ENCODE measurements at places on chromosomes 6 and 20.

GRCh38 chr20:57616143-57616951, 3.9 kb downstream of the ZBP1 start:
- DNase-seq, result peak; percentile 31

DNA sequence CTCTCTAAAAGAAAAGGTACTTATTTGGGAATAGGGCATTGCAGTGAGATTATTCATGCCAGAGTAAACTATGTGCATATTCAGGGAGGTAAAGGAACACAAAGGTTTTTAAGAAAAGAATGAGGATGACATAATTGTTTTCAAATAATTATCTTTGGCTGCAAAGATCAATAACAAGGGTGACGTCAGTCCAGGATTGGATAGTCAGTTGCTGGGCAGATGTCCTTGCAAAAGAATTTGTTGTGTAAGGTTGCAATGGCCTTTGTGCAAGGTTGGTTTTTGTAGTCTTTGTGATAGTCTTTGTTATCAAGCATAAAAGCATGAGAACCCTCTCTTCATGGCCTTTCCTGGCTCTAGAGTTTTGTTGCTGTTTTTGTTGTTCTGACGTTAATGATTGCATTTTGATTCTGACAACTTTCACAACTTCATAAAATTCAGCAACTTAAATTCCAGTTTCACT, 17.7 kb downstream of the LOC128125822 start:
- DNase-seq, result no peak

DNA sequence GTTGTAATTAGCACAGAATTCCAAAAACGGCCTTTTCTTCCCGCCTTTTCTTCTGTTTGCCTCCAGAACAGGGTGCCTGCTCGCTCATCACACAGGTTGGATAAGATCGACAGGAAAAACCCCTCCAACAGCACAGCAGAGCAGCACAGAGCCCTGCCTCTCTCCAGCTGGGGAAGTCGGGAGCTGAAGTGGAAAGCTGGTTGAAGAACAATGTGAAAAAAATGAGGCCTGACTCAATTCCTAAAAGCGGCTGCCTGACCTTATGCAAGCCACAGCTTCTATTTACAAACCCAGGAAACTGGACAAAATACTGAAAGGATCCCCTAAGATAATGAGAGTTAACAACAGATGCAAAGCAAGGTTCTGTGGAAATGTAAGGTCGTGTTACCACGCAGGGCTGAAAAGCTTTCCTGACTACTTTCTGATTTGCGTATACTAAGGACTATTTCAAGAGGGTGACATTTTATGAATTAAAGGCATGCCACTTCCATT, 116.9 kb downstream of the TTLL2 start:
- DNase-seq, result no peak

- DNase-seq, result no peak
Observed at GRCh38 chr6:24517659-24518543, 23.1 kb downstream of the ALDH5A1 start.

GRCh38 chr20:43863330-43863729, 51.3 kb upstream of the TOX2 start:
- DNase-seq, result no peak

DNA sequence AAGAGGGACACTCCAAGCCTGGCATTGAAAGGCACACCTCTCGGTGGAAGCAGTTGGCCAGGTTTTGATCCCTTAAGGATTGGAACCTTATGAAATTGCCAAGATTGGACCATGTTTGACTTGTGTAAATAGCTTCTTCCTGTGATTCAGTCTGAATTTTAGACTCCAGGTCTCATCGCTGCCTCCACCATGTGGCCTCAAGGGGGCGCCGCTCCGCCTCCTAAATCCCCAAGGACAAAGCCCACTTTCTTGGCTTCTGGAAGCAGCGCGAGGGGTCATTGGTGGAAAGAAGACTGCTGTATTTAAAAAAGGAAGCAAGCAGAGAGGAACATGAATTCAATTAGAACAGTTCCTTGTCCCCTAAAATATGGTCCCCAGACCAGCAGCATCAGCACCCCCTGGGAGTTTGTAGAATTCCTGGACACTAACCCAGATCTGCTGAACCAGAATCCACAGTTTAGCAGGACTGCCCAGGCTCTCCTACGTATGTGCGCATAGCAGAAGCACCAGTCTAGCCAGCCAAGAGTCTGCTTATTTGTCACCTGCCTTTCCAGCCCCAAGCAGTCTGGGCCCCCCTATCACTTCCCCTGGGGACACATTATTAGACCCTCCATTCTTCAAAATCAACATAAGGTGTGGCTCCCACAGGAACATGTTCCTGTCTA, 108.5 kb downstream of the LY86 start:
- DNase-seq, result peak; percentile 88

DNA sequence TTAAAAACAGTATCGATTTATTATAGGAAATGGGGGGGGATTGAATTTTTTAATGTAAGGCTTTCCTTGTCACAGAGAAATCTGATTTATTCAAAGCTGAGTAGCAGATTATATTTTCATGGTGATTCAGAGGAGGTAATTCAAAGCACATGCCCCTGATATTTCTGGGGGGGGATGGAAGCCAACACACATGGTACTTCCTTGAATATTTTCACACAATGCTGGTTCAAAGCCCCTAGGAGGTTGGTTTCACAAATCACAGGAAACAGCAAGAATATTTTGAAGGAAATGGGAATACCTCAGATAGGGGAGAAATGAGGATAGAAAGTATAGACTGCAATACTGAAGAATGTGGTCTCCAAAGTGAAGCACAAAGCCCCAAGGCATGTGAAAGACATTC, 98.8 kb downstream of the RTN4IP1 start:
- no peak for DNase-seq

- no peak for DNase-seq
Observed at GRCh38 chr6:87289571-87289970, 32.8 kb upstream of the SMIM8 start.

GRCh38 chr20:25178563-25179438, 16.7 kb upstream of the ENTPD6 start:
- DNase-seq, result peak; percentile 48

- DNase-seq, result no peak
Observed at GRCh38 chr20:36526521-36527011, 14.8 kb upstream of the MYL9 start.

- no peak for DNase-seq
Observed at GRCh38 chr20:34328928-34329677, 25.9 kb upstream of the AHCY start.

DNA sequence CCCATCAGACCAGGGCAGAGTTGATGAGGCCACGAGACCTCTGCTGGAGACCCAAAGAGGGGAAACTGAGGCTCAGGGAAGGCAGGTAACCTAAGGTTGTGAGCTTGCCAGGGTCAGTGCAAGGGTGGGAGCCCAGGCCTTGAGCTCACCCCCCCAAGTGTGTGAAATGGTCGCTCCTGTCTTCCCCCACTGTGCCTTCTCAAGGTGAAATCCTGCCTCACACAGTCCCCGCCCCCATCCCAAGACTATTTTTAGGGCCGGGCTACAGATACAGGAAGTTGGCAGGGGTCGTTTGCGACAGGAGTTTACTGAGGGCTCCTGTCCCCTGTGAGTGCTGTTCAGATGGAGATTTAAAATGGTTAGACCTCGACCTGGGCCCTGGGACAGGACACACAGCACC, 18.7 kb upstream of the GATA5 start:
- DNase-seq, result no peak

GRCh38 chr6:72040111-72040510, 153.8 kb downstream of the RIMS1 start:
- no peak for DNase-seq

GRCh38 chr20:43925215-43925614, 10.6 kb downstream of the TOX2 start:
- no peak for DNase-seq

DNA sequence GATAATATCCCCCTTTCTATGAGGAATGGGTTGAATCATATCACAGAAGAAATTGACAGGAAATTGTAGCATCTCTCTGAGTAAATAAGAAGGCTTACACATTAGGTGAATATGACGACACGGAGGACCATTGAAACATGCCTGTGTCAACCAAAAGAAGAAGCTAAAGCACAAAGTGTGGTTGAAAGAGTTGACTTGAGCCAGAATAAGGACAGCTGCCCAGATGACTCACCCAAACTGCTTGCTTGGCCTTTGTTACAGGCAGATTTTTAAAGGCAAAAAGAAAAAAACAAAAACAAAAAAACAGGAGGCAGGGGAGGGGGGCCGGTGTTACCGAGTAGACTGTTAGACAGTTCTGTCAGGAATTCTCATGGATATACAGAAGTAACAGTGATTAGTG, 129.8 kb upstream of the EDN1 start:
- no peak for DNase-seq

GRCh38 chr20:18224968-18225568, 63.3 kb upstream of the ZNF133 start:
- DNase-seq, result peak; percentile 55

DNA sequence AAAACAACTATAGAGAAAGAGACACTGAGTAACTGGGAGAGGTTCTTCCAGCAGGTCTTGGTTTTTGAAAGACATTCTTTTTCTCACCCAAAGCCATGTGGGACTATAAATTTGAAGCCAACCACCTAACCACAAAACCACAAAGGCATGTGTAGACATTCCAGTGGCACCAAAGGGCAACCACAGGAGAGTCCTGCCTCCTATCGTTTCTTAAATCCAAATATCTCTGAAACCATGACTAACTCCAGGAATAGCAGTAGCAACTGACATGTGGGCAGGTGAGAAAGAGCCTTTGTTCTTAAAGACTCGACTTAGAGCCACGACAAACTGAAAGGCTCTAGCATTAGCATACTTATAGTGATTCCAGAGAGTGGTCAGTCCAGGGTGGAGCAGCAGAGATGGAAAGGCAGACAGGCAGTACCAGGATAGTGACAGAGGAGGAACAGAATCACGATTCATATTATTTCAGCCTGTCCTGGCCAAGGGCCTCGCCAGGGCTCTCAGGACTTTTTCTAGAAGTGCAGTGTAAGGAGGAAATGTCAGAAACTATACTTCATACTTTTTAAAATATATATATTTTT, 9.4 kb upstream of the COL9A1 start:
- DNase-seq, result no peak

- no peak for DNase-seq
Observed at GRCh38 chr20:35828434-35828833, 56.6 kb downstream of the PHF20 start.

GRCh38 chr6:56819604-56820003, 135.3 kb upstream of the BEND6 start:
- DNase-seq, result no peak

DNA sequence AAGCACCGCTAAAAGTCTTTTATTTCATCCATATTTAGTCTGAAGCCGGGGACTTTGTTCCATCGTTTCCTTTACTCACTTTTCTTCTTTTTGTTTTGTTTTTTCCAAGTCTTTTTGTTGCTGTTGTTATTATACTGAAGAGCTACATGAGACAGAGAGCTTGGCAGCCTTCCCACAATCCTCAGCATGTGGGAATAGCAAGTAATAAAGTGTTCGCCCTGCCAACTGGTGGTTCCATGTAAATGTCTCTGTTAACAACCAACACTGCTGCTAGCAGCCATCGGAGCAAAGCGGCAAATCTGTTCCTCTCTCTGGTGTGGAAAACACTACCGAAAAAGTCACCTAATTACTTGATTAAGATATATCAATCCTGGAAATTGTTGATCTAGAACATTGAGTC, 437.8 kb upstream of the ID4 start:
- no peak for DNase-seq

- DNase-seq, result no peak
Observed at GRCh38 chr6:142918339-142919042, 26.5 kb downstream of the HIVEP2 start.

- no peak for DNase-seq
Observed at GRCh38 chr6:109202409-109203264, 107.3 kb downstream of the CEP57L1 start.

- DNase-seq, result no peak
Observed at GRCh38 chr6:95095855-95096254, 481.5 kb upstream of the MANEA start.

DNA sequence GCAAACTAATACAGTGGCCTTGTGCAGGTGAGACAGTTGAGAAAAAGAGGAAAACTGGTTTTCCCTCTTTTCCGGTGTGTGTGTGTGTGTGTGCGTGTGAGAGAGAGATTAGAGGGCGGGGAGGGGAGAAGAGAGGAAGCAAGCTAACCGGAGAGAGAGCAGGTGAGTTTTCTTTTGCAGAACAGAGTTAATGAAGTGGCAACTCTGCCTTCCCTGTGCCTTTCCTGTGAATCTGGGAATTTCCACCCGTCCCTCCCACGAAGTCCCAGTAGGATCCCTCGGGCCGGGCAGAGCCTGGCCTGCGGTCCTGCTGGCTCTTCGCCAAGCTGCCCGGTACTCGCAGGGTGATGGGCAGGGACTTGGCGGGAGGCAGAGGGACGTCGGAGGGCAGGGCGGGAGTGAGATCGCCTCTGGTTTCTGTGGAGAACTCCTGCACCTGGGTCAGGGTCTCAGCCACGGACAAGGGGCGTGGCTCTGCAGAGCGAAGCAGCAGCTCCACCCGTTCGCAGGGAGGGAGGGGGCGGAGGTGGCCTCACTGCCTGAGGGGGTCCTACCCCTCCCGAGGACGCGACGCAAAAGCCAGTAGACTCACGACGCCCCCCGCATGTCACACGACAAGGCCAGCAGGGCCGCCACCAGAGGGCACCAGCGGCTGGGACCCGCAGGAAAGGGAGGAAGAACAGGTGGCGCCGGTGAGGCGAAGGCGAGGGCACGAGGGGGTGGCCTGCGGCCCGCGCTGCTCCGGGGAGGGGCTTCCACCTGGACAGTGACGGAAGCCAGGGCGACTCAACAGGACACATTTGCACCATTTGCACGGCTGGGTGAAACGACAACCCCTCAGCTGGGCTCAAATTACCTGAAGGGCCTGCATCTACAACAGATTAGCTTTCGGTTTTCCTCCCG, 51.2 kb upstream of the RNF182 start:
- peak; percentile 76 for DNase-seq

- no peak for DNase-seq
Observed at GRCh38 chr6:71228461-71229041, 60.1 kb upstream of the OGFRL1 start.

DNA sequence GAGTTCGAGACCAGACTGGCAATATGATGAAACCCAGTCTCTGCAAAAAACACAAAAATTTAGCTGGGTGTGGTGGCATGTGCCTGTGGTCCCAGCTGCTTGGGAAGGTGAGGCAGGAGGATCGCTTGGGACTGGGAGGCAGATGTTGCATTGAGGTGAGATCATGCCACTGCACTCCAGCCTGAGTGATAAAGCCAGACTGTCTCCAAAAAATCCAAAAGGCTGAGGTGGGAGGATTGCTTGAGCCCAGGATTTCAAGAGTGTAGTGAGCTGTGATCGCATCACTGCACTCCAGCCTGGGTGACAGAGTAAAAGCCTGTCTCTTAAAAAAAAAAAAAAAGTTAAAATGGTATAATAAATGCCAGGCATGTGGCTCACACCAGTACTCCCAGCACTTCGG, 1.3 kb upstream of the PTCRA start:
- no peak for DNase-seq

DNA sequence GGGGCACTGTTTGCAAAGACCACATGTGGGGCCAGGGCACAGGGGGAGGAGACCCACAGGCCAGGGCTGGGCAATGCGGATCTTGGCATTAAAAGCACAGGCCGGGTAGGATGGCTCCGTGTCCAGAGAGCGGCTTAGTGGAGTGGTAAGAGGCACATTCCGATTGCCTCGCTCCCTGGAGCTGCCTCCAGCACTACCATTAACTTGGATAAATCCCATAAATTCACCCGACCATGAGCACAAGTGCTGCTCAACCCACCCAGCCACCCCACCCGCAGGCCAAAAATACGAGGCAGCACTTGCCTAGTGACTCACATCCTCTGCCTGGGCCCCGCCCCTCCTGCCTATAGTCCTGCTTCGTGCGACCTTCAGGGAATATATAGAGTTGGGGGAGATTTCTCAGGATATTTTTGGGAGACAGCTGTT, 67.5 kb upstream of the QKI start:
- DNase-seq, result no peak

- no peak for DNase-seq
Observed at GRCh38 chr6:32842690-32843089, 1.2 kb downstream of the PSMB8 start.
